ENCODE measurements at places on chromosomes 16 and 17. TPM values are rescaled to one million over a fixed set of nuclear protein-coding genes. Genes with fewer than 3 reads are reported as not detected.

Gene SGCA
- 96.3 TPM for total RNA-seq

Gene CRHR1
- not detected for total RNA-seq

Gene MAP1LC3B
- total RNA-seq = 90.2 TPM

DNA sequence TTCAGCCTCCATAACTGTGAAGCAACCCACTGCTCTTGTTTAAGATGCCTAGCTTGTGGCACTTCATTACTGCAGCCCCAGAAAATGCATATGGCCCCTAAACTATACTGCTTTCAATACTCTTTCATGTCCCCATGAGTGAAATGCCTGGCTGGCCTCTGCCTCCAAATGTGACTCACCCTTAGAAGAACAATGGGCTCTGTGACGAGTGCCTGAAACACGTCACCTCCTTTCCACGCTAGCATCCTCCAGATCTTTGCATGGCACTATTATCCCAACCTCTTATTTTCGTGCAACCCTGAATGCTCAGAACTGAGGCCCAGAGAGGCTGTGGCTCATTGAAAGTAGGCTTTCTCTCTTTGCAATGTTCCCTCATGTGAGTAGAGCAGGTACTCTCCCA, 233.1 kb downstream of the CBLN1 start:
- no peak for DNase-seq

GRCh38 chr17:76200354-76200753, 39.9 kb downstream of the RNF157 start:
- DNase-seq = no peak

Gene KCNH6
- total RNA-seq = not detected

GRCh38 chr17:57665128-57665527, 80.0 kb downstream of the CCDC182 start:
- DNase-seq = no peak

DNA sequence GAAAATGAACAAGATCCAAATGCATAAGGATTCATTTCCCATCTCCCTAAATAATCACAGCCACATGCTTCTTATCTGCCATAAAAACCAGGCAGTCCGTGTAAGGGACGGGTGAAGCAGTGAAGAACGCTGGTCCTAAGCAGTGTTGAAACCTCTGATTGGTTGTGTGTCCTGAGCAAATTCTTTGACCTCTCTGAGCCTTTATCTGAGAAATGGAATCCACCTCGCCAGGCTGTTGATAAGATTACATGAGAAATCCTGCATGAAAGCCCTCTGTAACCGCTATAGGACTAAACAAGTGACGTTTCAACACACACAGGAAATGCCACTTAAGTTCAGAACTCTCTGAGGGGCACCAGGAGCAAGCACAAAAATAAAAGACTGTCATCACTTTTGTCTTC, 26.8 kb downstream of the GAS7 start:
- no peak for DNase-seq

Gene TBC1D3C
- total RNA-seq = not detected

Gene ADAD2
- not detected for total RNA-seq

DNA sequence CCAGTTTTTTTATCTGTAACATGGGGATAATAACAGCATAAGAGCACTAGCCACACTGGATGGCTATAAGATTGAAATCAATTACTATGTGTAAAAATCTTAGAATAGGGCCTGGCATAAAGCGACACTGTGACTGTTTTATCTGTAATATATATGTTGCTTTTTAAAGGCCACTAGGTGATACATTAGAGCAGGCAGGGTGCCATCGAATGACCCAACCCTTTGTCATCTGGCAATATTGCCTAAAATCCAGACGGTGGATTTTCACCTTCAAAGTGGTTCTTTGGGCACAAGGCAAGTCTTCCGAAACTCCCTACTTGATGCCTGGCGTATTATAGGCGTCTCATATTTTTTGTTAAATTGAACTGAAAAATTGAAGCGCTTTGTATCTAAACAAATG, 69.1 kb downstream of the PRKCA start:
- DNase-seq = no peak

DNA sequence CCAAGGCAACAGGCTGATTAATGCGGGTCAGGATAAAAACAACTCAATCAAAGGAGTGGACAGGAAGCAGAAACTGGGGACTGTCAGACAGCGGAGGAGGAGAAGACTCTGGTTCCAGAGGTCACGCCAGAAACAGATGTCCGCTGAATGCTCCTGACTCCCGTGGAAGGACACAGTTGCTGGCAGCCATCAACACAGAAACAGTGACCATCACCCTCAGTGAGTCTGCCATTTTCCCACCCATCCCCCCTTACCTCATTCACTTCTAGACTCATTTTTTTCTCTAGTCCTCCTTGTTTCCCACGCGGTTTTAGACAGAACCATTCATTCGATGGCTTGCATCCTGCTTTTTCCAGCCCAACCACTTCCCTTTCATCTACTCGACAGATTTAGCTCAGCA, 40.9 kb downstream of the DHRS7C start:
- DNase-seq = no peak

Gene BICDL2
- total RNA-seq = not detected
